ENCODE measurements at places on chromosomes 12 and 14. TPM values are rescaled to one million over a fixed set of nuclear protein-coding genes. Genes with fewer than 3 reads are reported as not detected.

TPH2 gene
- not detected for total RNA-seq

IAPP gene
- not detected for total RNA-seq

DNAL1 gene
- total RNA-seq = 11.0 TPM

FCF1 gene
- total RNA-seq = 44.6 TPM

FGF23 gene
- total RNA-seq = not detected

ITGB7 gene
- 0.49 TPM for total RNA-seq

CYP27B1 gene
- total RNA-seq = 0.34 TPM

ASPG gene
- 18.4 TPM for total RNA-seq

ACSM4 gene
- total RNA-seq = not detected

MRPL42 gene
- 52.8 TPM for total RNA-seq

NGB gene
- not detected for total RNA-seq

CCDC88C gene
- total RNA-seq = 6.9 TPM

MANSC1 gene
- total RNA-seq = 8.7 TPM

AICDA gene
- total RNA-seq = not detected

RFX4 gene
- total RNA-seq = not detected

ZNF26 gene
- 6.7 TPM for total RNA-seq

LRRIQ1 gene
- 0.61 TPM for total RNA-seq

GRCh38 chr12:113151655-113152054, 2.1 kb downstream of the CFAP73 start:
- no peak for DNase-seq

GRCh38 chr12:117049295-117049694, 49.9 kb downstream of the TESC start:
- DNase-seq = peak; percentile 45

DNA sequence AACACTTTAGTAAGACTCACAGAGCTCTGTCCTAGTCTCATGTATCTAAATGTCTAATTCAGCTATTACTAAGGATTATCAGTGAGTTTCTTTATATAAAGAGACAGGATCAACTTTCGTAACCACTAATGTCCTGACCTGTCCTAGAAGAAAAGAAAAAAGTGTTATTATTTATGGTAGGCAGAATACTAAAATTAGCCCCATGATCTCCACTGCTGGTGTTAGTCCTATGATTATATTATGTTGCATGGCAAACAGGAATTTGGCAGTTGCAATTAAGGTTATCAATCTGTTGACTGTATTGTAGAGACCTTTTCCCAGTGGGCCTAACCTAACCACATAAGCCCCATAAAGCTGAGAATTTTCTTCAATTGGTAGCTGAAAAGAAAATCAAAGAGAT, 132.9 kb upstream of the DIO2 start:
- no peak for DNase-seq

DNA sequence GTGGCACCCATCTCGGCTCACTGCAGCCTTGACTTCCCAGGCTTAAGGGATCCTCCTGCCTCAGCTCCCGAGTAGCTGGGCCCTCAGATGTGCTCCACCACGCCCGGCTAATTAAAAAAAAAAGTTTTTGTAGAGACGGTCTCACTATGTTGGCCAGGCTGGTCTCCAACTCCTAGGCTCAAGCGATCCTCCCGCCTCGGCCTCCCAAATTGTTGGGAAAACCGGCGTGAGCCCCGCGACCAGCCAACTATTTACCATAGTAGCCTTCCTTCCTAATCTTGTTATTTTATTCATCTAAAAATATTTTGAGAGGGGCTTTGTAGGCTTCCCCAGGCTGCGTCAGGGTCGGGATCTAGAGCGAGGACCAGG, 25.4 kb upstream of the YY1 start:
- DNase-seq = no peak

- no peak for DNase-seq
These were observed 529.2 kb upstream of the ATP2B1 start for GRCh38 chr12:90237841-90238240.

DNA sequence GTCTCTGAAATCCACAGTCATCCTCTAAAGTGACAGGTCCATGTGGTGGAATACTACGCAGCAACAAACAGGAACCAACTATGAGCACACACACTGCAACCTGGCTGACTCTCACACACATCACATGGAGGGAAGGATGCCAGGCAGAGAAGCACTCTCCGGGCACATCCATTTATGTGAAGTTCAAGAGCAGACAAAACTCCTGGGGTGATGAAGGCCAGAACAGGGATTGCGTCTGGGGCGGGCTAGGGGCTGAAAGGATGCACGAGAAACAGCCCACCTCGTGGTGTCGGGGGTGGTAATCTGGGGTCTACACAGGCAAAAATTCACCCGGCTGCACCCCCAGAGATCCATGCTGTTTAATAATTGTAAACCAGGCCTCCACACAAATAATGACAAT, 100.2 kb downstream of the DICER1 start:
- no peak for DNase-seq

GRCh38 chr14:31137214-31137889, 70.2 kb downstream of the HECTD1 start:
- DNase-seq = no peak

- no peak for DNase-seq
These were observed 1109.2 kb downstream of the FLRT2 start for GRCh38 chr14:86639146-86639545.

GRCh38 chr14:103731916-103732867, 16.6 kb downstream of the ZFYVE21 start:
- DNase-seq = no peak

- no peak for DNase-seq
These were observed 16.5 kb downstream of the SEL1L start for GRCh38 chr14:81516986-81517797.

- no peak for DNase-seq
These were observed 23.3 kb downstream of the INSM2 start for GRCh38 chr14:35557221-35557747.

DNA sequence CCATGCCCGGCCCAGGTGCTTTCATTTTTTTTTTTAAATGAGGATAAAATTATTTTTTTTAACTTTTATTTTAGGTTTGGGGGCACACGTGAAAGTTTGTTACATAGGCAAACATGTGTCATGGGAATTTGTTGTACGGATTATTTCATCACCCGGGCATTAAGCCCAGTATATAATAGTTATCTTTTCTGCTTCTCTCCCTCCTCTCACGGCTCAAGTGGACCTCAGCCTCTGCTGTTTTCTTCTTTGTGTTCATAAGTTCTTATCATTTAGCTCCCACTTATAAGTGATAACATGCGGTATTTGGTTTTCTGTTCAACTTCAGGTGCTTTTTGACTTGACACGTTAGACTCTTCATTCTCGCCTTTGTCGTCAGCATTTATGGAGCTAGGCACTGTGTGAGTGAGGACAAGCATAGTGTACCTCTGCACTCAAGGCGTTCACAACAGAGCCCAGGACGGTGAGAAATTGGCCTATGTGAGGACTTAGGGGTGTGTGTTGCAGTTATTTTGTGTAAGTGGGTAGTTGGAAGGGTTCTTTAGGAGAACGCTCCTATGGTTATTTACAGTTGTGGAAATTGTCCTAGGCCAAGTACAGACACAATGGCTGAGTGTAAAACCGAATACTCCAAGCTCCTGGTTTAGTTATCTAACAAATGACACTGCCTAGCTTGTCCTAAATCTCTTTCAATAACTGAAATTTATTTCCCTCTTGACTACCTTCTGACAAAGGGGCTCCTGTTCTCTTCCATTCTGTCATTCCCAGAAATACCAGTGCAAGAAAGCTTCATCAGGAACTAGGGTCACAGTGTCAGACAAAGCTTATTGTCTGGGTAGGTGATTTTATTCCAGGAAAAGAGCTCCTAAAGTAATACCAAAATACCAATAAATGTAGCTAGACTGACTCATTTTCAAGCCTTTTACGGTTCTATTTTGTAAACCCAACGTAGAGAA, 200.5 kb upstream of the PRICKLE1 start:
- DNase-seq = no peak

DNA sequence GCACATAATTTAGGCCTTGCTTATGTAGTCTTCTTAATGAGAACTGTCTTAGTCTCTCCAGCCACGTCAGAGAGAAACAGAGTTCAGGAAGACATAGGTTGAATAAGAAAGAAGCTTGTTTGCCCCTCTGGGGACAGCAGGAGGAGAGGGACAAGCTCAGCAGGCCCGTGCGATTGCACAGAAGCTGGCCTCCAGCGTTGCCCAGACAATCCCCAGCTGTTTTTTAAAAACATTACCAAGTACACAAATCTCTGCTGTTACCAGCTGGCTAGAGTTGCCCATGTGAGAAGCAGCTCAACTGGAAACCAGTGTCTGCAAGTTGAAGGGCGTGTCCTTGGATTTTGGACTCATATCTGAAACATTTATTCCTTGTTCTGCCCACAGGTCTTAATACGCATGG, 232.6 kb downstream of the EFCAB11 start:
- DNase-seq = no peak

DNA sequence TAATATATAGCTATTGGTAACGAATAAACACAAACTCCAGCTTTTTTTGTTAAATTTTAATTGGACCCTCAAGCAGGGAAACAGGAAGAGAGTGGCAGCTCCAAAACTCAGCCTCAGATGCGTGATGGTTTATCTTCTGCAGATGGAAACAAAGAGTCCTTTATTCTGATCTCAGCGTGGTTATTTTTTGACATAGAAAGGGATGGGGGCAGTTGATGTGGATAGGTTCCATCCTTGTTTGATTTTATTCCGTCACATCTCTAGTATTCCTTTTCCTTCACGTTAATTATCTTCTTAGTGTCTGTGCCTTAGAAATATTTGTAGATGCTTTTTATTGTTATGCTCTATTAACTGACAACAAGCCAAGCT, 447.6 kb upstream of the SEL1L start:
- no peak for DNase-seq

GRCh38 chr14:75274899-75275569, 3.6 kb upstream of the FOS start:
- DNase-seq = peak; percentile 71

- no peak for DNase-seq
These were observed 79.5 kb upstream of the MIS18BP1 start for GRCh38 chr14:45332360-45332988.

DNA sequence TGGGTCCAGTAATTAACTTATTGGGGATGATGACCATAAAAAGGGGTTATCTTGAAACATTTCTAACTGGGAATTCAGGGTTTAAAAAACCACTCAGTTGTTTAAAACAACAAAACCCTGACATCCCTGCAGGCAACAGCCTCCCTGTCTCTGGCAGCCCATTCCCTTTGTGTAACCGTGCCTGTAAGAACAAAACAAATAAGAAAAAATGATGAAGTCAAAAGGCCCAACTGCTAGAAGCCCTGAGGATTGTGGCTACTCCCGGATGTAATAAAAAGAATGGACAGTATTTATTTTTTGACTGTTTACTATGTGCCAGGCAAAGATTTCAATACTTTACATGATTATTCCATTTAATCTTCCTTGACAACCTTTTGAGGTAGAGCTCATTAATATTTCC, 75.3 kb downstream of the TMCC3 start:
- DNase-seq = no peak

- no peak for DNase-seq
These were observed 92.4 kb downstream of the NUAK1 start for GRCh38 chr12:106046301-106046846.

- peak; percentile 21 for DNase-seq
These were observed 50.3 kb downstream of the KCNA1 start for GRCh38 chr12:4960030-4960429.

GRCh38 chr14:75640876-75641275, 19.8 kb downstream of the ERG28 start:
- DNase-seq = no peak

DNA sequence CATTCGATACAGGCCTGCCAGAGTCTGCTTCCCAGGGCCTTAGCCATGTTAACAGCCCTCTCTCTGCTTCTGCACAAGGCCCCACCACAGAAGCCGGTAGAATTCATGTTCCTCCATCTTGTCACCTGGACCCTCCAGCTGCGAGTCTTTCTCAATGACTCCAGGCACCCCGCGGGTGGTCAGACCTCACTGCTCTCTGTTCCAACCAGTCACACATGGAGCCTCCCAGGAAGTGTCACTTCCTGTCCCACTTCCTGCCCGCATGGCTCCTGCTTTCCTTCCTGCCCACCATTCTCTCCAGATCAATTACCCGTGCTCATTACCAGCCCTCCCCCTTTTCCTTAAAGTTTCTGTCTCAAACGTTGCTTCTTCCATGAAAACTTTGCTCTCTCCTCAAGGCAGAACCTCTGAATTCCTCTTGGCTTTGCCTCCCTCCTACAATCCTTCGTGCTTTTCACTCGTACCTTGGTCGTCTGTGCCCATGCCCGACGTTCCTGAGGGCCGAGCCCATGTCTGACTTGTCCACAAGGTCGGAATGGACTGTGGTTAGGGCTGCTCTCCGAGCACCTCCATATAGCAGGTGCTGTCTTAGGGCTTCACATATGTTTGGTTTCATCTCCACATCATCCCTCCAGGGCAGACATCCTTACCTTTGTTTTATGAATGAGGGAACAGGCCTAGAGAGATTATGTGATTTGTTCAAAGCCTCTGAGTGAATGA, 172.1 kb downstream of the TSPAN9 start:
- no peak for DNase-seq

GRCh38 chr12:89980236-89980635, 271.6 kb upstream of the ATP2B1 start:
- no peak for DNase-seq

DNA sequence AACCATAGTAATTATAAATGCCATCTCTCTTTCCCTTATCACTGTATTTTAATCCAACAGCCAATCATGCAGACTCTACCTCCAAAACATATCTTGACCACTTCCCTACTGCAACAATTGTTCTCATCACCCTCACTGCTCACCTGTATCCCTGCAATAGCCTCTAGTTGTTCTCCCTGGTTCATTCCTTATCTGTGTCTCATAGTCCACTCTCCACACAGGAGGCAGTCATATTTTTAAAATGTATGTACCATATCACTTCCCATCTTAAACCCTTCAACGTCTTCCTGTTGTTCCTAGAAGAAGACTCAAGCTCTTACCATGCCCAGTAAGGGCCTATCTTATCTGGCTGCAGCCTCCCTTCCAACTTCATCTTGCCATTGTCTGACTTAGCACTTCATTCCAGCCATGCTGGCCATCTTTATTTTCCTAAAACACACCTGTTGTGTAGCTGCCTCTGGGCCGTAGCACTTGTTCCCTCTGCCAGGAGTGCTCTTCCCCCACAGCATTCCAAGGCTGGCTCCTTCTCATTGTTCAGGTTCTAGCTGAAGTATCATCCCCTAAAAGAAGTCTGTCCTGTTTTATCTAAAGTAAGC, 27.8 kb upstream of the BHLHE41 start:
- DNase-seq = no peak

- DNase-seq = peak; percentile 59
These were observed 218.8 kb upstream of the BMP4 start for GRCh38 chr14:54175298-54175942.

GRCh38 chr14:75711796-75712211, 50.8 kb downstream of the TTLL5 start:
- peak; percentile 42 for DNase-seq

All from heart left ventricle (tissue), 16 donors.